CD8-positive, alpha-beta memory T cell (primary cell): ENCODE measurements at places on chromosomes 5 and 9. TPM values are rescaled to one million over a fixed set of nuclear protein-coding genes. Genes with fewer than 3 reads are reported as not detected.

DNA sequence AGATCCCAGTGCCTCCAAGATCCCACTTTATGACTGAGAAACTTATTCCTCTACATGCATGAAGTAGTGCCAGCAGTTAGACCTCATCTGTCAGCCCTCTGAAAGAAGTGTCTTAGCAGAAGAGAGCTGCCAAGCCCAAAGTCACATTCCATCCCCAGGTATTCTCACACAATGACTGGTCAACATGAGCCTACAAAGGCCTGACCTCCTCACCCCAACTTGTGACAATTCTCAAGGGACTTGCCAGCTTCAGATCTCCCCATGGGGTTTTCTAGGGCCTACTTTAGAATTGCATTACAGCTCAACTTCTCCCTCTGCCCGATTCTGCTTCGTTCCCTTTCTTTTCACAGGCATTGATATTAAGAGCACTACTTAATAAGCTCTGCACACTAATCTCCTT lies 393.8 kb upstream of the SLC30A5 start:
- no peak for DNase-seq

DNA sequence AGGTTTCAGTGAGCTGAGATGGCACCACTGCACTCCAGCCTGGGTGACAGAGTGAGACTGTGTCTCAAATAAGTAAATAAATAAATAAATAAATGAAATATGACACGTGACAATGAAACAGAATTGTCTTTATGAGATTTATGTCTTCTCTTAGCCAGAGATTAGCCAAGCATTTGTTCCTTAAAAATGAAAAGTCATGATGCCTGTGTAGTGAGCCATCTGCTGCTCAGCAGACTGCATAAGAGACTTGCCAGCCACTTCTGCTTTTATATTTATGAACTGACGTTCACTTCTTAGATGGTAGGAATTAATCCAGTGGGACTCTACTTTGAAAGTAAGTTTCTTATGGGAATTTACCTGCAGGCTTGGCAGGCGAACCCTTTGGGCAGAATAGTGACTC lies 227.4 kb downstream of the NR3C1 start:
- DNase-seq = no peak

DNA sequence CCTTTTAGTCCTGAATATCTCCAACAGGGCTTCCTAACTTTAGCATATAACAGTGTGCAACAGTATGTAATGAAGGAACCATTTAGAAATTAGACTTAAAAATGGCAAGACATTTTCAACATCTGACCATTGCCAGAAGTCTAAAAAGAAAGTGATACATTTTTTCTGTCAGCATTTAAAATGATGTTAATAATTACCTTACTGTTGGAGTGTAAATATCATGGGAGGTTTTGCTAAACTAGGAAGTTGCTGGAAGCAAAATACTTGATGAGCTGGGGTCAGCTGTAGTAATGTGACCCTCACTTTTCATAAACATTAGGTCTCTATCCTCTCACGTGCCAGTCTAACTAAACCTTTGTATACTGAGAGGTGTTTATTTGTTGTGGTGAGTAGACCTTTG lies 68.8 kb downstream of the NTRK2 start:
- no peak for DNase-seq

- DNase-seq = no peak
Measured at GRCh38 chr5:125251703-125252102, 505.3 kb upstream of the ZNF608 start.

GRCh38 chr5:114243281-114243971 lies 118.4 kb upstream of the KCNN2 start:
- DNase-seq = no peak

GRCh38 chr5:173454736-173455598 lies 126.8 kb upstream of the STC2 start:
- no peak for DNase-seq

GRCh38 chr9:114718801-114719221 lies 36.8 kb upstream of the TEX48 start:
- DNase-seq = peak; percentile 87

DNA sequence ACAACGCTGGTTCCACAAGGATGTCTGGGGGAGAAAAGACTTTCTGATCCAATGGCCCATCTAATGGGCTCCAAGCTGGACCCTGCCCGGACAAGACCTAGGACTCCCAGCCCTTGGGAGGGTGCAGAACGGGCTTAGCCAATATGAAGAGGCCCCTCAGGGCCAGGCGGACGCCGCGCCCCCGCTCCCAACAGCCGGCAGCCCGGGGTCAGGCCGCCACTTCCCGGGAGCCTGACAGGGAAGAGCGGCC lies 493 bp downstream of the P4HA2 start:
- DNase-seq = no peak

GRCh38 chr5:78776637-78777036 lies 128.1 kb upstream of the LHFPL2 start:
- no peak for DNase-seq

- DNase-seq = no peak
Measured at GRCh38 chr9:107299437-107299836, 16.4 kb downstream of the RAD23B start.

- no peak for DNase-seq
Measured at GRCh38 chr5:84306601-84307000, 78.1 kb downstream of the EDIL3 start.

DNA sequence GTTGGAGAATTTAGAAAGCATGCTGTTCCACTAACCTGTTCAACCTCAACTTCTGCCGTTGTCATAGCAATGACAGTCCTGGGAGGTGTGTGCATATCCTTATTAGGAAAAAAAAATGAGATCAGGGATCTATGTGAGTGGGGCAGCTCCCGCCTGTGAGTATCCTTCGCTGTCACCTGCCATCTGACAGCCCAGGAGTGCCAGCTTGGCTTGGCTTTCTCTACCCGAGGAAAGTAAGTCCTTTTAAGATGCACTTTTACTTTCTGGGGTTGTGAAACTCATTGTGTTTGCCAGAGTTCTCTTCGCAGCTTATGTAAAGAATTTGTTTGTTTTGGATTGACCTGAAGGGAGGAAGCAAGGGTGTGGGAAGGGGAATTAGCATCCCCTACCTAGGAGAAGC lies 21.8 kb downstream of the PCDHAC2 start:
- DNase-seq = no peak

DNA sequence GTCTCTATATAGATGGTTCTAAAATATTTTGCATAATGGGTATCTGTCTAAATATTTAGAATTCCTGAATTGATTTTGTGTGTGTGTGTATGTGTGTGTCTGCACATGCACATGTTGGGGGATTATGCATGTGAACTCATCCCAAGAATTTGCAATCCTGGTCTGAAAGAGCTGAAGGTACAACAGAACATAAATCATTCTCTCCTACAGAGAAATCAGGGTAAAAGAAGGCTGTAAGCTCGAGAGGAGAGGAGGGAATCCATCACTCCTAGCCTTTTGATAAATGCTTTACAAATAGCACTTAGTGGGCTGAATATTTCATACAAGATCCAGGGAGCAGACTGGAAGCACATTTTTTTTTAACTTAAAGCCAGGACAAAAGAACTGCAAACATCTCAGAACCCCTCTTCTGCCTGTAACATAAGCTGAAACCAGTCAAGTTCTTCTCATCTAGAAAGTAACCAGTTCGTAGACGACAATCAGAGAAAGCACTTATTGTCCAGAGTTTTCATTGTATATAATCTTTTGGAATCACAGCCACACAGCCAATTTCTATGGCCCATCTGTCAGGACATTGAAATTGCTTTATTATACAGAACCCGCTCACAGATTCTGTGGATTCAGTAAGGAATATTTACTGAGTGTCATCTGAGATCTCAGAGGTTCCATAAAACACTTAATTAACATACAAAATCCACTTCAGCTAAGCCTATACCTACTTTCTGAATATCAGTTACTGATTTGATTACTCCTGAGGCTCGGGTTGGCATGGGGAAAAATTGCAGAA lies 541.4 kb upstream of the ZNF462 start:
- no peak for DNase-seq

GRCh38 chr5:43859309-43859708 lies 256.3 kb downstream of the NNT start:
- DNase-seq = no peak

GRCh38 chr9:3474821-3475220 lies 51.0 kb downstream of the RFX3 start:
- DNase-seq = no peak

DNA sequence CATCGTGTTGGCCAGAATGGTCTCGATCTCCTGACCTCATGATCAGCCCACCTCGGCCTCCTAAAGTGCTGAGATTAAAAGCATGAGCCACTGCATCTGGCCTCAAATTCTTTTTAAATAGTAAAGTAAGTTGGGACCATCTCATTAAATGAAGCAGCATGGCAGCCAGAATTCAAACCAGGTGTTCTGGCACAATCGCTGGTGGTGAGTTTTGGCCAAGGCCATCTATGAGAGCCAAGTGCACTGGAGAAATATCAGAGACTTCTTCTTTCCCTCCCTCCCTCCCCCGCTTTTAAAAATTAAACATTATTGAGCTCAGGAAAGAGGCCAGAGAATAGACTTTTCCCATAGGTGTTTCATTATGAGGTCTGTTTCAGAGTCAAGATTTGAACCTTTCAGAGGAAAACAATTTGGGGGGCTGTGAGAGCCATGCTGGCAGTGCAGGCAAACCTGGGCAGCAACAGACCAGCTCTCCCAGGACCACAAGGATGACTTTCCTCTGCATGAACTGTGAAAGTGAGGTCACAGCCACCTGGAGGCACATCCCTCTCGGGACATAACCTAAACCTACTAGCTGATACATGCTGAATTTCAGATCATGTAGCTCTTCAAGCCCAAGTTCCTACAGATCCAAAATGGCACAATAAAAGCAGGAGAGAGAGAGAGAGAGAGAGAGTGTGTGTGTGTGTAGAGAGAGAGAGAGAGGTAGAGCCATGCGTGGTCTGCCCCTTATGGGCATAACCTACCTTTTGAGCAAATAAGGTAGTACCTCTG lies 94.6 kb upstream of the DMRT1 start:
- DNase-seq = no peak

GRCh38 chr5:54693936-54694657 lies 176.5 kb downstream of the SNX18 start:
- DNase-seq = no peak

DNA sequence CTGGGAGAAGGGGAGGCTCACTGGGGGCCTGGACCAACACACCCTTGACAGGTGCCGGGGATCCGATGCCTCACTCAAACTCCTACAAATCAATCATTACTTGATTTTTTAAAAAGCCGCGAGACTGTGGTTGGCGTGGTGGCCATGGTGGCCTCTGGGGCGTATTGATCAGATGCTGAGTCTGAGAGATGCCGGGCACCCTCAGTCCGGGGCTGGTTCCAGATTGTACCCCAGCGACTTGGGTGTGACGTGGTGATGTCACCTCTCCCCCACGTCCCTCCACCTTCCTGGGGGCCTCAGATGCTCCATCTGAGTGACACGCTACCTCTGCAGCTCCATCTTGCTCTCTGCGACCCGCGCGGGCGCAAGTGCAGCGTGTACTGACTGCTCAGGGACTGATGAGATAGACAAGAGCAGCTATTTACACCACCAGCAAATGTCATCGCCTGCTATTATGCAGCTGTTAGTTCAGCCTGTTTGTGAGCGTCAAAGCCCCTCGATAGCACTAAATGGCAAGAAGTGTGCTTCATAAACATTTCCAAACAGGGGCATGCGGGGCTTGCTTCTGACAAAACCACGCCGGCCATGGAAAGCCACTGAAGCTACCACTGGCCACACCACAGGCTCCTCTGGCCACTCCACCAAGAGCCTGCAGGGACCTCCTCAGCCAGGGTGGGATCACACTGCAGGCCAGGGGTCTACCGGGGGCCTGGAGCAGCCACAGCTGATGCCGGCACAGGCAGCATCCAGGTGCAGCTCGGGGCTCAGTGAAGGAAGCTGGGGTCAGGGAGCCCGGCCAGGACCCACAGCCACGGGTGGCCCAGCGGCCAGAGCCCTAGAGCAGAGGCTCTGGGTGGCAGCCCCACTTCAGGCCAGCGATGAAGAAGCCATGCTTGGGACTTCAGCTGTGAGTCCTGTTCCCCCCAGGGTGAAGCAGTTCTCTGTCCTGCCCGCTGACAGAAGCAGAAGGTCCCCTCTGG lies 50.1 kb downstream of the SLC6A3 start:
- DNase-seq = no peak

DNA sequence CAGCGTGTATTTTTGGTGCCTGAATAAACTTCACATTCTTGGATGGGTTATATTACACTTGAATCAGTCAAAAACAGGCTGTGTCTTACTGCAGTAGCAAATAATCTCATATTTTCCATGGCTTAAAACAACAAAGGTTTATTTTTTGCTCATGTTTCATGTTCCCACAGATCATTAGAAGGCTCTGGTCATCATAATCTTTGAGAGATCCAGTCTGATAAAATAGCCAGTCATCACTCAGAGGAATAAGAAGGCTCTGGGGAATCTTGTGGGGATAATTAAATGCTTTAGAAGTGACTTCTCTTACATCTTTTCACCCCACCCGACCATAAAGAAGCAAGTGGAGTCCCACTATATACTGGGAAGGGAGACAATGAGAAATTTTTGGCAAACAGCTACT lies 417.7 kb downstream of the PSAT1 start:
- no peak for DNase-seq

GRCh38 chr5:121974261-121974660 lies 12.5 kb downstream of the SRFBP1 start:
- no peak for DNase-seq

DNA sequence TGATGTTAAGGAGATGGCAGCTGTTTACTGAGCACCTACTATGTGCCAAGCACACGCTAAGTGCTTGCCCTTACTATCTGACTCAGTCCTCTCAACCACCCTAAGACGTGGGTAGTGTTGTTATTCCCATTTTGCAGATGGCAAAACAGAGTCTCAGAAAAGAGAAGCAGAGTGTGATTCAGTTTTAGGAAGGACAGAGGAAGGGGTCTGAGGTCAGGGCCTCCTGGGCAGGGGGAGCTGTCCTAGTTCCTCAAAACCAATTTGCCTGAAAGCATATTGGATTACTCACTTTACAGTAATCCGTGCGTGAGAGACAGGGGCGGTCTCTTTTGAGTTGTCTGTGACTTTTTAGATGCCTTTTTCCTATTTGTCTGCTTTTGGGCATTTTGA lies 23.2 kb downstream of the DNM1 start:
- no peak for DNase-seq

- no peak for DNase-seq
Measured at GRCh38 chr9:121717141-121717991, 65.9 kb downstream of the DAB2IP start.

- DNase-seq = no peak
Measured at GRCh38 chr9:111036946-111037345, 1.3 kb downstream of the LPAR1 start.

Gene TSLP
- polyA plus RNA-seq = 0.10 TPM

Gene MED7
- 15.7 TPM for polyA plus RNA-seq

Gene OGN
- polyA plus RNA-seq = 0.18 TPM

Gene SLC27A6
- polyA plus RNA-seq = not detected

Gene BHMT2
- polyA plus RNA-seq = not detected

Gene TMEM215
- polyA plus RNA-seq = not detected

Gene PPP3R2
- not detected for polyA plus RNA-seq

Gene EIF4E1B
- polyA plus RNA-seq = not detected

Gene ECM2
- not detected for polyA plus RNA-seq

Gene GPR21
- polyA plus RNA-seq = not detected

Gene FOXD4
- not detected for polyA plus RNA-seq

Gene TNC
- not detected for polyA plus RNA-seq

Gene GPR151
- polyA plus RNA-seq = not detected
